Activated T-cell treated with anti-CD3 and anti-CD28 coated beads, Interleukin-2, amount 50 U/mL, for 24 hours (primary cell): ENCODE measurements at places on chromosomes 6 and 20.

GRCh38 chr20:59040667-59041066 lies 1.9 kb downstream of the PRELID3B start:
- DNase-seq = no peak

GRCh38 chr6:144296973-144297372 lies 11.8 kb downstream of the UTRN start:
- DNase-seq = no peak

GRCh38 chr6:2134554-2134953 lies 110.9 kb downstream of the GMDS start:
- no peak for DNase-seq

DNA sequence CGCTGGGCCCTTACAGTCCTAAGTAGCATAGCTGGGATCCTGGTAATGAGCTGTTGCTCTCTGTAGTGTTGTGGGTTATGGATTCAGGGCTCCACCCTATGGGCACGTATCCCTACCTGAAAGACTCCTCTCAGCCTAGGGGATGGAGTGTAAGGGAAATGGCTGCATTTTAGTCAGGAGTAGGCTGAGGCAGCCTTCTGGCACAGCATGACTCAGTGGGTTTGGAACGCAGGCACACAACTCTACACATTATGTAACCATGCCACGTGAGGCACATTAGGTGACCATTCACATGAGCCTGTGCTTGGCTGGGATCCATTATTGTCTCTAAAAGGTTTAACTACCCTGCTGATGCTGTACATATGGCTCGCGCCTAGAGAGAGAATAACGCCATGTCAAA lies 27.8 kb downstream of the HDDC2 start:
- DNase-seq = no peak

DNA sequence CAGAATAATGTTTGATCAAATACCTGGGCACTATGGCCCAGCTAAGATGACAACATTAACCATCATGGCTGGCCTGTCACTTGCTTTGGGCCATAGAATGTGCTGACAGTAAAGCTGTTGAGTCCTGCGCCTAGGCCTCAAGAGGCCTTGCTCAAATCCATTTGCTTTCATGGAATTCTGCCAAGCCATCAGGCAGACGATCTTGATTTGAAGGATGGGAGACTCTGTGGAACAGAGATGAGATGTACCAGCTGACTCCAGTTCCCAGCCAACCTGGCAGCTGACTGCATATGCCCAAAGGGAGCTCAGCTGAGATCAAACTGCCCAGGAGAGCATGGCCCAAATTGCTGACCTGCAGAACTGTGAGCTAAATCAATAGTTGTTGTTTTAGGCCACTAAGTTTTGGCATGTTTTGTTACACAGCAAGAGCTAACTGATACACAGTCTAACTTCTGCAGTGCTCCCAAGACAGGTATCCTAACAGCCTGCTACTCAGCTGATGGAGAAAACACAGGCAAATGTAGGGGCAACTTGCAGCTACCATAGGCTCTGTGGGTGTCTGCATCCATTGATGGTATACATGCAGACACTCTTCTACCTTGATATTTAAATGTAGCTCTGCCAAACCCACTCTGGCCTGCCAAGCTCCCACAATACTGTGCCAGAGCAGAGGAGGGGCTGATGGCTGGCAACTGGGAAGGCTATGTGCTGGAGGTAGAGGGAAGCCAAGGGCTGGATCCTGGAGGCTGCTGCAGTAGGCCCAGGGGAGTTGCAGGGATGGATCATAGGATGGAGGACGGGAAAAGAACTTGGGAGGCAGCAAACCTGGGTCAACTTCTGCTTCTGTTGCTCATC lies 55.2 kb upstream of the RNF24 start:
- DNase-seq = no peak

DNA sequence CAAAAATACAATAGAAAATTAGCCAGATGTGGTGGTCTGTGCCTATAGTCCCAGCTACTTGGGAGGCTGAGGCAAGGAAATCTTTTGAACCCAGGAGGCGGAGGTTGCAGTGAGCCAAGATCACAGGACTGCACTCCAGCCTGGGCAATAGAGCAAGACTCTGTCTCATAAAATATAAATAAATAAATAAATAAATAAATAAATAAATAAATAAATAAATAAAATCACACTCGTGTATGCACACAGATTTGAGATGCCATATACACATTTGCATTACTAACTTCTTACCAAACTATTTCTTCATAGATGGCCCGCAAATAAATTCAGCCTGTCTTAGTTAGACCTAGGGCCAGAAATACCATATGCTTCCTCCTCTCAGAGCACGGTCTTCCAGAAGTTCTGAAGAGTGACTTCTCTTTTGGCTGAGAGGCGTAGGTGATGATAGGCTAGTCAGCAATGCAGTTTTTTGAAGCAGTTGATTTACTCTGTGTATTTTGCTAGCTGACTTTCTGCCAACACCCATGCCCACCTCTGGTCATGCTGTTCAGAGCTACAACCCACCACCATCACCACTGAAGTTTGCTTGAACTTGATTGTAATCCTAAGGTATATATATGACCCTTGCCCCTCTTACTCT lies 150.1 kb downstream of the SASH1 start:
- DNase-seq = no peak
